ENCODE measurements at places on chromosomes 3 and 15. TPM values are rescaled to one million over a fixed set of nuclear protein-coding genes. Genes with fewer than 3 reads are reported as not detected.

DMXL2 gene
- total RNA-seq, result 20.9 TPM

HCLS1 gene
- 9.4 TPM for total RNA-seq

CSPG5 gene
- 1.0 TPM for total RNA-seq

P3H2 gene
- total RNA-seq, result 19.8 TPM

SLC15A2 gene
- total RNA-seq, result 33.4 TPM

ATP13A5 gene
- not detected for total RNA-seq

AADACL2 gene
- not detected for total RNA-seq

FGD5 gene
- 15.7 TPM for total RNA-seq

GOLGA8T gene
- not detected for total RNA-seq

FILIP1L gene
- total RNA-seq, result 29.2 TPM

PLSCR4 gene
- 21.9 TPM for total RNA-seq

ISG20 gene
- total RNA-seq, result 0.52 TPM

UCN2 gene
- total RNA-seq, result not detected

SCN11A gene
- 2.6 TPM for total RNA-seq

IRAK2 gene
- total RNA-seq, result 1.6 TPM

SI gene
- total RNA-seq, result not detected

KNG1 gene
- 0.52 TPM for total RNA-seq

ZDHHC23 gene
- total RNA-seq, result 1.0 TPM

NOX5 gene
- under 0.01 TPM for total RNA-seq

TRH gene
- total RNA-seq, result 0.52 TPM

AHSG gene
- total RNA-seq, result 0.52 TPM

PARP14 gene
- total RNA-seq, result 21.9 TPM

DPPA4 gene
- total RNA-seq, result 0.52 TPM

SOX14 gene
- not detected for total RNA-seq

GOLGA6B gene
- not detected for total RNA-seq

SH2D7 gene
- not detected for total RNA-seq

CYP1A1 gene
- not detected for total RNA-seq

LTK gene
- 4.2 TPM for total RNA-seq
